ENCODE measurements at places on chromosomes 4 and X.

GRCh38 chr4:48252313-48252712 is 17.3 kb downstream of the TEC start:
- DNase-seq, result no peak

DNA sequence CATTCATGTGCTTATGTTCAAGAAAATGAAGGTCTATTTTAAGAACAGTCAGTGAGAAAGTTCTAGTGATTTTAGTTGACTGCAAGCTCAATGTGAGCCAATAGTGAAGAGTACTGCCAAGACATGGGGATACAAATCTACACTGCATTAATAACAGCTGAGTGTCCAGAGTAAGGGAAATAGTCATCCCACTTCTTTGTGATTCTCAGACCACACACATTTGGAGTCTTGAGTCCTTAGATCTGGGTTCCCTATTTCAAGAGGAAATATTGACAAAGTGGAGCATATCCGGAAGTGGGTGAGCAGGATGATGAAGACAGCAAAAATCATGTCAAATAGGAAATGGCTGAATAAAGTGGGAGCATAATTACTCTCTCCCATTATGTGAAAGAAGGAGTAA is 171.1 kb downstream of the LARP7 start:
- no peak for DNase-seq

- DNase-seq, result no peak
Observed at GRCh38 chrX:24014388-24015018, 12.5 kb downstream of the KLHL15 start.

GRCh38 chr4:104492183-104492771 is 2.4 kb downstream of the CXXC4 start:
- DNase-seq, result peak; percentile 28

- DNase-seq, result no peak
Observed at GRCh38 chr4:137000432-137000831, 531.9 kb downstream of the PCDH18 start.

DNA sequence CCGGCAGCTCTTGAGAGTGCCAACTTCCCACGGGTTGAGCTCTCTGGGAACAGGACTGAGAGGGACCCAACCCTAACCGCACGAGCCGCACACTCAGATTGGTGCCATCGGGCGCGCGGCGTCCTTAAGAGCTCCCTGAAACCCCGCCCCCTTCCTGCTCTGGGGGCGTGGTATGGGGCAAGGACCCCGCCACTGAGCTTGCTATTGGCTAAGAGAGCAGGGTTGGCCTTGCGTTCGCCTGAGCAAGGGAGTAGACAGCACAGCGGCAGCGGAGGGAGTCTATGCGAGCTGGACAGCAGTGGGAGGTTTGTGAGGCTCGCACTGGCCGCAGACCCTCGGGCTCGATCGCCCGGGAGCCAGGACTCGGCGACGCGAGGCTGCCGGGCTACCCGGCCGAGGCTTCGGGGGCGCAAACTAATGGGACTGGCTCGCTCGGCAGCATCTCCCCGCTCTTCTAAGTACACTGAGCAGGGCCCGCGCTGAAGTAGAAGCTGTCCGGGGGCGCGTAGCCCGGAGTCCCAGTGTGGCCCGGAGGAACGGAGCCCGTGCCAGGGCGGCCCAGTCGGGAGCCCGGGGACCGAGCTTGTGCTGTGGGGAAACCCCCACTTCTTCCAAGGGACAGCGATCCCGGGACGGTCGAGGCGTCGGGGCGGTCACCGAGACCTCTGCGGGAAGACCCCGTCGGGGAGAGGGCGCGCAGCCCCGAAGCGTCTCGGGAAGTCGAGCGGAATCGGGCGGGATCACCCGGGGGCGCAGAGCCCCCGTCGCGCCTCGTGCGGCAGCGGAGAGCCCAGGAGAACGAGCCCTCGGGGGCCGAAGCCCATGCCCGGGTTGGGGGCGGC is at the start of gene EFNB1:
Gene EFNB1 (plus strand): TSS at position 282 of the 842 bp plus-strand sequence. CDS start 756 bp downstream, outside the sequence.
- peak; percentile 95 for DNase-seq

GRCh38 chrX:24767557-24767956 is 73.8 kb downstream of the POLA1 start:
- no peak for DNase-seq

DNA sequence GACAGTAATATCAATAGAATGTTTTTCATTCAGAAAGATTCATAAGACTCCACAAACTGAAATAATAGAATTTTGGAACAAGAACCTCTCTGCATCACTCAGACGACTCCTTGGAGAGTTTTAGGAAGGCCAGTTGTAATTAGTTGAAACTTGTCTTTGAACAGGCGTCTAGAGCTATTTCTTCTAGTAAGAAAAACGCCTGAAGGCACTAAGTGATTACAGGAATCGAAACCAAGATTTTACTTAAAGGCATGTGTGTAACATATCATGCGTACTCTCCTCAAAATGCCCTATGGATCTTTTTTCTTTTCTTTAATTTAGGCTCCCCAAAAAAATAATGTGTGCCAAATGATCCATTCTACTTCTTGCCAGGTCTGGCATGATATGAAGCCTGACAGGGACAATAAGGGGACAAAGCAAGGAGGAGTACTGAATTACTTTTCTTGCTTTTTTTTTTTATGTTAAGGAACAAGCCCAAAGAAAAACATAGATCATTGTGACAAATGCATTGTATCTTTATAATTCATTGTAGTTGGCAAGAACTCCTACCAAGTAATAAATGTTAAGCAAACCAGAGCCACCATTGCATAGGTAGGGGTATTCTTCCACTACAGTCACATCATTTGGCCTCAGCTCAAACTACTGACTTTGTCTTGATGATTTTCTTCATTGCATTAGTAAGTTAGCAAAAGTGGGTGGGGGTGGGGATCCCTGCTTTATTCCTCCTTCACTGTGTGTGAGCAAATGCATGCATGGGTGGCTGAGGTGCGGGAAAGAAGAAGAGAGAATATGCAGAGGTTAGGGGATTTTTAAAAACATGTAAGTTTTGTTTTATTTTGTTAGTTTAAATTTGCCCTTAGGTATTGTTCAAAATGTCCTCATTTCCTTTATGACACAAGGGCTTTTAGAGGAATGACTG is 79.9 kb upstream of the ATOH1 start:
- no peak for DNase-seq

- no peak for DNase-seq
Observed at GRCh38 chrX:97633798-97634197, 750.1 kb downstream of the RPA4 start.

DNA sequence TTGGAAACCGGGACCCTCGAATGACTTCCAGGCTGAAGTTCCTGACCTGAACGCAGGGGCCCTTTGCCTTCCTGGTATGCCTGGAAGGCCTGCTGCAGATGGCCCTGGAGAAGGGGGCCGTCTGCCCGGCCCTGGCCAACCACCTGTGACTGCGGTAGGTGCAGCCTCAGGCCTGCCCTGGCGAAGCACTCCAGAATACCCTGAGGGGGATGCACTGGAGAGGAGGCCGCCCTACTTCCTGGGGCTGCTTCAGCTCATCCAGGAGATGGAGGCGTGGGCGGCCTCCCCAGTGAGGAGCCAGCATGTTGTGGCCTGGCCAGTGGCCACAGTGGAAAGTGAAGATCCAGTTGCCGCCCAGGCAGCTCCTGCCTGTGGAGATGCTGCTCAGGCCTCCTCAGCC is 26.4 kb upstream of the PNMA3 start:
- no peak for DNase-seq

- DNase-seq, result no peak
Observed at GRCh38 chr4:153464068-153464467, 2.1 kb upstream of the TMEM131L start.

GRCh38 chr4:85498068-85498733 is 23.3 kb downstream of the ARHGAP24 start:
- DNase-seq, result no peak

Measured in right hindlimb (tissue), 1 donor.